ENCODE measurements at places on chromosomes 16 and 17.

- no peak for ATAC-seq
Measured at GRCh38 chr17:58308985-58309917, 19.3 kb downstream of the TSPOAP1 start.

GRCh38 chr16:19118938-19119431 lies 5.2 kb downstream of the ITPRIPL2 start:
- peak; percentile 63 for ATAC-seq

- no peak for ATAC-seq
Measured at GRCh38 chr16:31455601-31456314, 3.5 kb upstream of the ARMC5 start.

DNA sequence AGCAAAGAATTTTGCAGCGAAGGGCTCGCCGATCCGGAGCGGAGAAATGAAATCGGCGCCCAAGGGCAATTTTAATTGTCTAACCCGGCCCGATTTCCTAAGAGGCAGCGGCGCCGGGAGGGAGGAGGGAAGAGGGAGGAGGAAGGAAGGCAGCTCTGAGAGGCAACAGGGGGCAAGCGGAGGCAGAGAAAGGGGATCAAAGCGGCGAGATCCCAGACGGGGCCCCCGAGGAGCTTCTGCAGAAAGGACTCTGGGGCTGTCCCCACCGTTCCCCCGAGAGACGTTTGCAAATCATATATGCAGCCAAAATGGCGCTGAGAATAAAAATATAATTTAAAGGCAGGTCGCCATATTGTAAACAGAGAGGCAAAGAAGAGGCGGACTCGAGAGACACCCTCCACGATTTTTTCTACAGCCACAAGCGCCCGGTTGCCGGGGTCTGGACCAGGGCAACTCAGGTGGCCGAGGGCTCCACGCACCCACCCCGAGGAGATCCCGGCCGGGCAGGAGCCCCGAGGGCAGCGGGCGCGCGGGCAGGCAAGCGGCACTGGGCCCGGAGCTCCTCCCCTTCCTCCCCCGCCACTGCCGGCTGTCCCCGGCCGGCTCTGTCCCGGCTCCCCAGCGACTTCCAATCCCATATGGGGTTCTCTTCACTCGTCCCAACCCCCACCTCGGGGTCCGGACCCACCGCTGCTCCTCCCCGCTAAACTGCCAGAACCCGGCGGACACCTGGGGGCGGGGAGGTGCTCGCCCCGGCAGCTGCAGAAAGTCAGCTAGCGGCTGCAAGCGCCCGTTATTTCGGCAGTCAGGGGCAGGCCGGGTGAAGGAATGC lies 1.9 kb downstream of the PHF12 start:
- ATAC-seq: peak; percentile 42

GRCh38 chr16:81138831-81139557 lies 42.8 kb upstream of the GCSH start:
- no peak for ATAC-seq

DNA sequence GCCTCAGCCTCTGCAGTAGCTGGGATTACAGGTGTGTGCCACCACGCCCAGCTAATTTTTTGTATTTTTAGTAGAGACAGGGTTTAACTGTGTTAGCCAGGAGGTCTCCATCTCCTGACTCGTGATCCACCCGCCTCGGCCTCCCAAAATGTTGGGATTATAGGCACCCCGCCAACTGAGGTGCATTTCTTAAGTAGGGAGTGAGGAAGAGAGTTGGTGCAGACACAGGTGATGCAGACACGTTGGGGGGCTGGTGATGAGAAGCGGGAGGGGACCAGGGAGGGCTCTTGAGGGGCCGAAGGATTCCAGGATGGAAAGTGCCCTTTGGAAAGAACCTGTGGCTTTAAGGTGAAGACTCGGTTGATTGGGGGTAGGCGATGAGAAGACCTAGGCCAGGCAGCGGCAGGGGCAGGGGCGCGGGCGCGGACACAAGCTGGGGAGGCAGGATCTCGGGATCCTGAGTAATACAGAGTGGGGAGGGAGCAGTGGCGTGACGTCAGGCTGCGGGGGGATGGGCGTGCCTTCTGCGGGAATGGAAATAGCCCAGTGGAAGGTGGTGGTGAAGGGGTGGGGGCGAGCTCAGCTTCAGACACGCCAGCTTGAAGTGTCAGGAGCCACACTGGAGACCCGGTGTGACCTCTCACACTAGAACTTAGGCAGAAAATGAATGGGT lies 2.5 kb upstream of the ATP6V0C start:
- ATAC-seq: no peak

- ATAC-seq: no peak
Measured at GRCh38 chr16:2808181-2808580, 8.9 kb upstream of the PRSS21 start.

DNA sequence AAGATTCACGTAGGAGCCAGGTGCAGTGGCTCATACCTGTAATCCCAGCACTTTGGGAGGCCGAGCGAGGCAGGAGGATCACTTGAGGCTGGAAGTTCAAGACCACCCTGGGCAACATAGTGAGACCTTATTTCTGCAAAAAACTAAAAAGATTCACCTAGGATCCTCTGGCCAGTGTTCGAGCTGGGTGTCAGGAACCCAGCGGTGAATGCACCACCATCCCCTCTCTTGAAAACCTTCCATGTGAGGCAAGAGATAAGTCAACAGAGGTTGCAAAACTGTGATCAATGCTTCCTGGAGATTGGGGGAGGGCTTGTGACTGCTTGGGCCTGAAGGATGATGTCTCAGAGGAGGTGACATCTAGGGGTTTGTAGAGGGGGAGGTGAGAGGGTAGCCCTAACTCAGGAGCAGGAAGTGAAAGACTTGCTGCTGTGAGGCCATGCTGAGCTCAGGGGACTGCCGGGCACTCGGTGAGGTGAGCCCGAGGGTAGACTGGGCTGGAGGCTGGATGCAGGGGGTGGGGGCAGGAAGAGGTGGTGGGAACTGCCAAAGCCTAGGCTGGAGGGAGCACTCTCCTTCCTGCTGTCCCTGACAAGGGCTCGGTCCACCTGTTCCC lies 11.7 kb downstream of the GJD3 start:
- peak; percentile 44 for ATAC-seq

- peak; percentile 74 for ATAC-seq
Measured at GRCh38 chr17:47239967-47240651, 13.5 kb upstream of the ITGB3 start.

DNA sequence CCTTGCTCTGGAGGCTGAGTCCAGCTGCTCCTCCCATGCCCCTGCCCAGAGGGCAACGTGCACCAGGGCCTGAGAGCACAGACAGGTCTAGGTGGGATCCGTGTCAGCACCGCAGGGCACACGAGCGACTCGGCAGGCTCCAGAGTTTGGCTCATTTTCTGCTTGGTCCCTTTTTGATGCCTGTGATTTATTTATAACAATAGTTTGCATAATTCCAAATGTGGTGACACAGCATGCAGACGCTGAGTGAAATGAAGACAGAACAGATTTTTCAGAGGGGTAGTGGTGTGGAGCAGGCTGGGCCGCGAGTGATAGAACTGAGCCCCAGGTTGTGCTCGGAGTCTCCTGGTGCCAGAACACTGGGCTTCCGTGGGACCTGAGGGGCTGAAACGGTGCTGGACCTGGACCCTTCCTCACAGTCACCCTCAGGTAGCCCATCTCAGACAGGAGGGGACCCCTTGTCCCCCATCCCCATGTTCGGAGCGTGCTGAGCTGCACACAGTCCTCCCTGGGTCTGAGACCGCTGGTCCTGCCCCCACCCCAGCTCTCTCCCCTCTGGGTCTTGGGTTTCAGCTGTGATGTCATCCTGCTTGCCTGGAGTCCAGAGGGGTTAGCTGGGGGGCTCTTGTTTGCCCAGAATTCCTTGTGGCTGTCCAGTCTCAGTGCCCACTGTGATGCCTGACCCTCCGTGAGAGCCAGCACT lies 95.9 kb downstream of the METRNL start:
- ATAC-seq: peak; percentile 73

GRCh38 chr16:5590416-5590815 lies 492.8 kb upstream of the EEF2KMT start:
- ATAC-seq: no peak

GRCh38 chr17:59362811-59363205 lies 31.4 kb downstream of the YPEL2 start:
- ATAC-seq: no peak

- no peak for ATAC-seq
Measured at GRCh38 chr17:44113868-44114840, 9.3 kb downstream of the HDAC5 start.

DNA sequence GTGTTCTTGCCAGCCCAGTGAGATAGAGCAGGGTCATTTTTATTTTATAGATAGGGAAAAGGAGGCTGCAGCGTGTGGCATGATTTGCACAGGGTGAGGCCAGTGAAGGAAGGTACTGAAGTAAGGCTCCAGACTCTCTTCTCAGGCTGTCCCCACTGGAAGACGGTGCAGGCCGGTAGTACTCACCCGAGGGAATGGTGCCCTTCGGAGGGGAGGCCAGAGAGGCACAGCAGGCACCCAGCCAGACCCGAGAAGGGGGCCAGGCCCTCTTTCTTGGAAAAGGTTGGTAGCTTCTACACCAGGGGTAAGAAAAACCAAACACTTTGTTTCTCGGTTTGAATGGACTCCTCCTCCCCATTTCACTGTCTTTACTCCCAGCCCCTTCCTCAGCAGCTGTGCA lies 288 bp downstream of the ANKRD40CL start:
- ATAC-seq: no peak

- peak; percentile 74 for ATAC-seq
Measured at GRCh38 chr17:80260069-80260535, 550 bp upstream of the RNF213 start.

DNA sequence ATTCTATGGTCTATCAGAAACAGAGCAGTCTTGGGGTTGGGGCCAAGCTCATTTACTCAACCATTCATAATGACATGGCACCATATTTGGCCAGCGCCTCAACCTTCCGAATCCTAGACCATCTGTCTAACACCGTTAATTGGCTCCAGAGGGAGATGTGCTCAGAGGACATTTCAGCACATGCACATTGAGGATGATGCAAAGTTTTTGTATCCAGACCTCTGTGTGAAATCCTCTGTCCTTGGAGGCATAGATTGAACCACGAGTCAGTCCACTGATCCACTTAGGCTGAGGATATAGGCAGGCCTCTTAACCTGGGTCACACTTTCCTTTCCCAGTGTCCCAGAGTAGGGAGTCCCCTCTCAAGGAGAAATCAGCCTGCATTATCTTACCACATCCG lies 85.5 kb downstream of the SHISA6 start:
- ATAC-seq: no peak
